ENCODE measurements at places on chromosomes 16 and 17.

- no peak for DNase-seq
Measured at GRCh38 chr17:28521311-28522085, 15.3 kb downstream of the FOXN1 start.

DNA sequence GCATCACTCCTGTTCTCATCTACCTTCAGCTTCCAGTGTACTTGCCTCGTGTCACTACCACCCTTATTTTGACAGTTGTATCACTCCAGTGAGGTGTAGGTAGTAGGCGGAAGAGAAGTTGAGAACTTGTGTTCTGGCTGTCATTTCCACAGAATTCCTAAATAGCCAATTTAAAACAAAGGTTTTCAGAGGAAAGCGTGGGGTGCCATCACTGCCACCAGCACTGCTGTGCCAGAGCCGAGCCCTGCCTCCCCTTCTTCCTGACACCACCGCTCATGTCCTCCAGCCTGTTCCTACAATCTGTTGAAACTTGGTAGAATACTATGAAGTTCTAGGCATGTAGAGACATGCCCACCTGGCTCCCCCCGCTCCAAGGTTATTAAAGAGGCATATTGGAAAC, 215.8 kb downstream of the TANC2 start:
- DNase-seq = no peak

DNA sequence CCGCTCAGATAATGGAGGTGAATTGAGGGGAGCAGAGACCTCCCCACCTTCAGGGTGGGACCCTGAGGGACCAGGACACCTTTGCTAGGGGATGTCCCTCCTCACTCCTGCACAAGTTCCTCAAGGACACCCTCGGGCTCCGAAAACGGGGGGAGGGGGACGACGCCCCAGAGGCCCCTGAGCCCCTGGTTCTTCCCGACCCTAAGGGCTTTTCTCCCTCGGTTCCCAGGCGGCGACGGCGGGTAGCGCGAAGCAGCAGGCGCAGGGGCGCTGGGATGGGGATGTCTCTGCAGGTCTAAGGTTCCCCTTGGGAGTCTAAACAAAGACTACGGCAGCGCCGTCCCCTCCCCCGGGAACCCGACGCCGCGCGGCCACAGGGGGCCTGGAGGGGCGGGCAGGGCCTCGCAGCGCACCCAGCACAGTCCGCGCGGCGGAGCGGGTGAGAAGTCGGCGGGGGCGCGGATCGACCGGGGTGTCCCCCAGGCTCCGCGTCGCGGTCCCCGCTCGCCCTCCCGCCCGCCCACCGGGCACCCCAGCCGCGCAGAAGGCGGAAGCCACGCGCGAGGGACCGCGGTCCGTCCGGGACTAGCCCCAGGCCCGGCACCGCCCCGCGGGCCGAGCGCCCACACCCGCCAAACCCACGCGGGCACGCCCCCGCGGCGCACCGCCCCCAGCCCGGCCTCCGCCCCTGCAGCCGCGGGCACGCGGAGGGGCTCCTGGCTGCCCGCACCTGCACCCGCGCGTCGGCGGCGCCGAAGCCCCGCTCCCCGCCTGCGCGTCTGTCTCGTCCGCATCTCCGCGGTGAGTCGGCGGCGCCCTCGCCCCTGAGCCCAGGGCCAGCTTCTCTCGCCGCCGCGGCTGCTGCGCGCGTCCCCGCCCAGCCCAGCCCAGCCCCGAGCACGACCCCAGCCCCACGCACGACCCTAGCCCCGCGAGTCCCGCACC, 36.7 kb upstream of the NDRG4 start:
- DNase-seq = no peak

GRCh38 chr17:9022573-9023391, 1.5 kb downstream of the NTN1 start:
- no peak for DNase-seq

DNA sequence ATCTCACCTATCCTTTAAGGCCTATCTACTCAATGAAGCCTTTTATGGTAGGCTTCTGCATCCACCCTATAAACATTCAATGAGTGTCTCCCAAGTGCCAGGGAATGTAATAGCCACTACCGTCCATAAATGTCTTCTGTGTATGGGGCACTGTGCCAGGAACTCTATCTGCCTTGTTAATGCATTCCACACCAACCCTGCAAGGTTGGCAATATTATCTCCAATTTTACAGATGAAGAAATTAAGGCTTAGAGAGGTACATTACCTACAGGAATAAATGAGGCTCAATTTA, 20.0 kb downstream of the MAP3K14 start:
- no peak for DNase-seq

DNA sequence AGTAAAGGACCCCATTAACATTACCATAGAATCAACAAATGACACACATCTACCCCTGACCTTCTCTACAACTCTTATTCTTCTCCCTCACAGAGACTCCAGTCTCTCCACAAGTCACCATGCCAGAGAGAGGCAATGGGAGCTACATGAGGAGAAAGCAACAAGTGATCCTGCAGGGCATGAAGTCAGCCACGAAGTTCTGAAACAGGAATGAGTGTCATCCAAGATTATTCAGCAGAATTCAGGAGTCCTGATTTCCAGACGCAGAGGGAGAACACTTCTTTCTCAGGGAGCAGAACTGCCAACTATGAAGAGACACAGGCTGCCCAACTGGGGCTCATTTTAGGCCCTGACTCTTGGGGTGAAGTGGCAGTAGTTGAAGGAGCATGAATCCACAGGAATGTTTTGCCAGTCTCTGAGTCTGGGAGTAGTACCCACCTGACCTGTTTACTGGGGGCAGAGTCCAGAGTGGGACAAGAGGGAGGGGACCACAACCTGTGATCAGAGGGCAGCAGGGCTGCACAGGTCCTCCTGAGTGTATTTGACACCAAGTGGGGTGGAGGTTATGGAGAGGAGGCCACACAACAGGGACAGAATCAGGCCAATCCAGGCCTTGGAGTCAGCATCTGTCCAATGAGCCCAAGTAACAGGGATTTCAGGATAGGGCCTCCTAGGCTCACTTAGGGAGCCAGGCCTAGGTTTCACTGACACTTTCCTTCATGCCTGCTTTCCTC, 2.4 kb upstream of the MTMR4 start:
- DNase-seq = no peak

DNA sequence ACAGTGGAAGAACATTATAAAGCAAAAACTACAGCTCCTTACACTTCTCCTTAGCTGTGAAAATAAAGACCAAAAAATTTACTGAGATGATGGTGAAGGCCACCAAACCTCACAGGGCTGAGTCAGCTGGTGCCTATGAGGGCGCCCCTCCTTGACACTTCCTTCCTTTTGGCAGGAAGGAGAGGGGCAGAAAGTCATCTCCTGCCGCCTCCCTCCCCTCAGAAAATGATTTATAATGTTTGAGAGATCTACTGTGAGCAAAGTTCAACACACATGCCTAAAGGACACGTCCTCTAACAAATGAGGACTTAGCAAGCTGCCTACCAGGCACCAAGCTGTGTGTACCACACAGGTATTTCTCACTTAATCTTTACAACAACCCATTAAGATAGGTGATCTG, 245.7 kb downstream of the PRKCA start:
- DNase-seq = no peak

DNA sequence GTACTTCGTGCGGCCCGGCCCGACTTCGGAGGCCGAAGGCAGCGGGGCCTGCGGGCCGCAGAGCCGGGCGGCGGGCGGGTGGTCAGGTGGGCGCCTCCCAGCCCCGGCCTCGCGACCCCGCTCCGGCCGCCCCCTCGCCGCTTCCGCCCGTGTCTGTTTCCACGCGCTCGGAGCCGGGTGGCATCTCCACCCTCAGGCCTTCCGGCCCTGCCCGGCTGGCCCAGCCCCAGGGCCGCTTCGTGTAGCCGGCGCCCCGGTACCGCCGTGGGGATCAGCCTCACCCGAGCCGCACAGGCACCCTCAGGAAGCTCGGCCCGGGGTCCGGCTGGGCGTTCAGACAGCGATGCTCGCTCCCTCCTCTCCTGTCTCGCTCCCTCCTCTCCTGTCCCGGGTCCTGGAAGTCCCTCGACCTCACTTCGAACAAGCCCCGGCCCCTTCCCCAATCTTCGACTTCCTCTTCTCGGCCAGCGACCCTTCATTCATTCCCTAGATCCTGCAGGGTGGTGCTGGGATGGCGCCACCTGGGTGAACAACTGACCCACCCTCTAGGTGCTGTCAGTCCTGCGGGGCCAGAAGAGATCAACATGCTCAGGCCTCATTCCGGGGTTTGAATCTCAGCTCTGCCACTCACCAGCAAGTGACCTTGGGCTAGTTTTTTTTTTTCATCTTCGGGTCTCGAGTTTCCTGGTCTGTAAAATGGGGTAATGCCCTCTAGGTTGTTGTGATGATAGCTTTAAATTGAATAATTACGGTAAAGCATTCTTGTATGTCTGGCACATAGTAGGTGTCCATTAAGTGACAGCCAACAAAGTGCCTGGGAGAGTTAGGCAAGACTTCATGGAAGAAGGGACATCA, 610 bp downstream of the VPS4A start:
- DNase-seq = no peak

- no peak for DNase-seq
Measured at GRCh38 chr17:39629898-39630297, 3.1 kb downstream of the PPP1R1B start.

GRCh38 chr17:61621317-61621716, 30.3 kb upstream of the NACA2 start:
- no peak for DNase-seq

DNA sequence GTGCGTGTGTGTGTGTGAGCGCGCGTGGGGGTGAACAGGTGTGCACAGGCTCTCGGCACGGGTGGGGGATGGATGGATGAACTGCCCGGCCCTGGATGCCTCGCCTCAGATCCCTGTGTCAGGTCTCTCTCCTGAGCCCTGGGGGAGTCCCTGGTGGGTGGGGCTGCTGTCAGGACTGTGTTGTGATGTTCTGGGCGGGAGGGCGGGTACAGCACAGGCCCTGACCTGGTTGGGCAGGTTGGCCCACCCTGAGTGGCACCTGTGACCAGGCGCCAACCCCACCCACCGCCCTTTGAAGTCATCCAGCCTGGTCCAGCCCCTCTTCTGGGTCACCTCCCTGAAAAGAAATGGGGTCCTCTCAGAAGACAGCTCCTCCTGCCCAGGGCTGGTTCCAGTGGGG, 41.6 kb upstream of the TAC4 start:
- no peak for DNase-seq

GRCh38 chr17:9162275-9162985, 141.1 kb downstream of the NTN1 start:
- DNase-seq = peak; percentile 2

GRCh38 chr17:46027048-46027975, 28.3 kb downstream of the STH start:
- DNase-seq = no peak

DNA sequence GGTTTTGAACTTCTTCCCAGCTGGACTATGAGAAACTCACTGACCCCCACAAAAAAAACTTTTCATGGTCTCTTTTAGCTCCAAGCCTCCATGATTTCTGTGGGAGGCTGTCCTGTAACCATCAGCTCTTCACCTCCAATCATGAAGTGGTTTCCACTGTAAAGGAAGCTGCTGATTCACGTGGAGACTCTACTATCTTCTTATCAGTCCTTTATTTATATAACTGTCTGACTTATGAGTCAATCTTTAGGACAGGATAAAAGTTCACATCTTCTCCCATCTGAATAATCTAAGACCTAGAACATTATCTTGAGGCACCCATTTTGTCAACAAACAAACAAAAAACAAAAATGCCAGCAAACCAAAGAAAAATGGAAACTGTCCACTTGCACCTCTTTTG, 409.9 kb downstream of the SLC39A11 start:
- DNase-seq = no peak

GRCh38 chr16:87931504-87931903, 4.8 kb downstream of the CA5A start:
- no peak for DNase-seq

- DNase-seq = no peak
Measured at GRCh38 chr16:85473323-85473722, 139.8 kb upstream of the GSE1 start.

DNA sequence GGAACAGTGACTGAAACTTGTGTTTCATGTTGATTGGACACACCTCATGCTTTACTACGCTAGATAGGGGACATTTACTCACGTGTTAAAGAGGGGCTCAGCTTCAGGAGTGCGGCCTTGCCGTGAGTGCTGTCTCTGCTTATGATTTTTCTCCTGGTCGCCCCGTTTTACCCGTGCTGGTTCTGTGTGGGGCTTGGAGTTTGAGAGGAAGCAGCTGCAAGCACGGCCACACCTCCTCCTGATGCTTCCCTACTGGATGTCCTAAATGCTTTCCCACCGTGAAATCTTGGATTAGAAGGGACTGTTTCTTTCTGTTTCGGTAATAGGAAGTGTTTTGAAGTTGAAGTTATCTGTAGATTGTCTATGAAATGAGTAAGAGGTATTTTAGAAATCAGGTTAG, 54.0 kb upstream of the ZNF750 start:
- no peak for DNase-seq

GRCh38 chr17:30395398-30396022, 16.8 kb downstream of the CPD start:
- DNase-seq = no peak

GRCh38 chr16:52799149-52799548, 252.2 kb upstream of the TOX3 start:
- no peak for DNase-seq

- DNase-seq = no peak
Measured at GRCh38 chr17:65626451-65626850, 65.0 kb upstream of the AXIN2 start.

DNA sequence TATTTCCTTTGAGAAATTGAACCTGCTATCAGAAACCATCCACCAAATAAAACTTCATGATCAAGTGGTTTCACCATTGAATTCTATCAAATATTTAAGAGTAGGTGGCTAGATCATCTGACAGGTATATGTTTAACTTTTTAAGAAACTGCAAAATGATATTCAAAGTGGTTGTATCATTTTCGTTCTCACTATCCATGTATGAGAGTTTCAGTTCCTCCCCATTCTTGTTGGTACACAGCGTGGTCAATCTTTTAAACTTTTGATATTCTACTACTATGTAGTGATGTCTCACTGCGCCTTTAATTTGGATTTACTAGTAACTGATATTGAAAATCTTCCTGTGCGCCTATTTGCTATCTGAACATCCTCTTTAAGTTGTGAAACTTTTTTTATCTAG, 163.7 kb downstream of the CYB561 start:
- no peak for DNase-seq

DNA sequence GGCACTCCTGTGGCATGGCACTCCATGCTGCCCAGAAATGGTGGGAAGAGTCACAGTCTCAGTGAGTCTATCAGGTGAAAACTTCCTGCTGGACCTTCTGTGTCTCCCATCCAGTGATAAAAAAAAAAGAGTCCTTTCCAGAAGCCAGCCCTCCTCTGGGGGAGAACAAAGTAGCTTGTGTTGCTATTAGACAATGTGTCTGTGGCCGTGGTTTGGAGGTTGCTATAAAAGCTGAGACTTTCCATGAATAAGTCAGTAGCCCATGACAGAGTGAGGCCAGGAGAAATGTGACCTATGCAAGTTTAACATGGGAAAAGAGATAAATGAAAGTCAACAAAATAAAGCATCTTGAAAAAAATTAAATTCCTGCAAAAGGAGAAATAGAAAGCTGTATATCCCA, 250.7 kb upstream of the MON1B start:
- DNase-seq = no peak

GRCh38 chr17:73308017-73308823, 3.6 kb downstream of the CDC42EP4 start:
- DNase-seq = no peak
